H54 (cell line): ENCODE measurements at places on chromosomes 5 and 9.

DNA sequence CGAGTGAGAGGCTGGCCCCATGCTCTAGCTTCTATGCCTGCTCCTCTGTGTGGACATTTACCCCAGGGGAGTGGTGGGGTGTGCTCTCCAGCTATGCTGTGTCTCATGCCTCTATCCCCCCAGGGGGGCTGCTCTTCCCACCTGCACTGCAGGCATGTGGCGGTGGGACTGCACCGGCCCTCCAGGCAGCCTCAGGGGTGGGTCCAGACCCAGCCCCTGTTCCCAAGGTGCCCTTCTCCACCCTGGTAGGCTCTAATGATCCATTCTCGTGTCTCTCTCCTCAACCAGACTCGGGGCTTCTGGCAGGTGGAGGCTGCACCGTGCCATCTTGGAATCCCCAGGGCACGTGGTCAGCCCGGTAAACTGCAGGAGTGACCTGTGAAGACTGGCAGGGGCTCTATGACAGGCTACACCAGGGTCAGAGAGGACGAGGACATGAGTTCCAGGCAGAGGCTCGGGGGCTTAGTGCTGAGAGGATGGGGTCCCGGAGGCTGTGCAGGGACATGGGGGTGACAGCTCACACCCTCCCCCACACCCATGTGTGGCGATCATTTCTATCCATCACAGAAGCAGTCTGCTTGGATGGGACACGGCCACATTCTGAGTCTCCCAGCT lies 22.7 kb upstream of the COL5A1 start:
- DNase-seq = no peak

DNA sequence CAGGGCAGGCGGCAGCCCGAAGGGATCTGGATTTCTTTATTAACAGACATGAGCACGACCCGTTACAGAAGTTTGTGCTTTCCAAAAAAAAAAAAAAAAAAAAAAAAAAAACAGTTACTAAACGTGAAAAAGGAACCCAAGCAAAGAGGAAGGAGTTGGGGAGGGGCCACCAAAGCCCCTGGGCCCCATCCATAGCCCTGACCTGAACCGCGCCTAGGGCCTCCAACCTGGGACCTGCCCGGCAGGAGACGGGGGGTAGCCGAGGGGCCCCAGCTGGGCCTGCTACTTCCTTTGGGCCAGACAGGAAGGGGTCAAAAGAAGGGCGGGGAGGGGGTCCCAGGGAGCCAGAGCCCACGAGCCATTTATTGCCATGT lies 10.0 kb downstream of the PRR7 start:
- DNase-seq = no peak

- DNase-seq = no peak
Measured at GRCh38 chr5:102561894-102562760, 63.3 kb upstream of the SLCO6A1 start.

DNA sequence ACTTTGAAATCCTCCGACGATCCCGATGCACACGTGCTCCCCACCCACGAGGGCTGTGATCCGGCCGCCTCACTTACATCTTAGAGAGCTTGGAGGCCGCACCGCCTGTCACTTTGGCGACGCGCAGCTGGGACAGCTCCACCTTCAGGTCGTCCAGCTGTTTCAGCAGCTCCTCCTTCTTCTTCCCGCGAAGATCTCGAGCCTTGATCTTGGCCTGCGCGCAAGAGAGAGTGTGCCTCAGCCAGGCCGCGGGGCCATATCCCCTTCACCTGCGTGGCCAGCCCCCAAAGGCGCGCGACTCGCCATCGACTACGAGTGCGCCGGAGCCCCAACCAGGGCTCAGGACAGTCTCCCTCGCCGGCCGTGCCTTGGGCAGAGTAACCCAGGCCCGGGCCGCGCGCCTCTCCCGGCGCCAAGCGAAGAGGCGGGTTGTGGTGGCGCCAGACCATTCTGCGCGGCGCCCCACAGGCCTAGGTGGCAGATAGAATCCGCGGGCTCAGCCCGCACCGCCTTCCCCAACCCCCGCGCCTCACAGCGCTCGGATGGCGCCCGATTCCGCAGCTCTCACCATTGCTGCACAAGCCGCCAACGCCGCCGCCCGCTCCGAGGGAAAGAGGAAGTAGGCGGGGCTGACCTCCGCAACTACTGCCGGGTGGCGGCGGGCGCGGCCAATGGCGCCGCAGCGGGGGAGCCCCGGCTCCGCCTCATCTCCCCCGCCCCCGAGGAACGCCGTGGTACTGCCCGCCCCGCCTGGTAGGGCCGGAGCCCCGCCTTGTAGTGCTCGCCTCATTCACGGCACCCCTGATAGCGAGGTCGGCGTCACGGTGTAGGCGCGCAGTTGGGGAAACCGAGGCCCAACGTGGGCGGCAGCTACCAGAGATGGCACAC lies at the start of the genes ARPC5L and RPL35:
Gene ARPC5L, plus strand, starts transcription at position 789 of the 888 bp plus-strand sequence. CDS start 7,161 bp downstream, outside the sequence.
Gene RPL35, minus strand, starts transcription at position 616 of the 888 bp plus-strand sequence. Its CDS starts 45 bp downstream, at position 571.
- DNase-seq = peak; percentile 97

DNA sequence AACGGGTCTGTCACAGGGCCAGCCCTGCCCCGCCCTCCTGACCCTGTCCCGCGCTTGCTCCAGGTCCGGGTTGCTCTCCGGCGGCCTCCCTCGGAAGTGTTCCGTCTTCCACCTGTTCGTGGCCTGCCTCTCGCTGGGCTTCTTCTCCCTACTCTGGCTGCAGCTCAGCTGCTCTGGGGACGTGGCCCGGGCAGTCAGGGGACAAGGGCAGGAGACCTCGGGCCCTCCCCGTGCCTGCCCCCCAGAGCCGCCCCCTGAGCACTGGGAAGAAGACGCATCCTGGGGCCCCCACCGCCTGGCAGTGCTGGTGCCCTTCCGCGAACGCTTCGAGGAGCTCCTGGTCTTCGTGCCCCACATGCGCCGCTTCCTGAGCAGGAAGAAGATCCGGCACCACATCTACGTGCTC lies 4.2 kb downstream of the B4GALT7 start:
- DNase-seq = no peak

DNA sequence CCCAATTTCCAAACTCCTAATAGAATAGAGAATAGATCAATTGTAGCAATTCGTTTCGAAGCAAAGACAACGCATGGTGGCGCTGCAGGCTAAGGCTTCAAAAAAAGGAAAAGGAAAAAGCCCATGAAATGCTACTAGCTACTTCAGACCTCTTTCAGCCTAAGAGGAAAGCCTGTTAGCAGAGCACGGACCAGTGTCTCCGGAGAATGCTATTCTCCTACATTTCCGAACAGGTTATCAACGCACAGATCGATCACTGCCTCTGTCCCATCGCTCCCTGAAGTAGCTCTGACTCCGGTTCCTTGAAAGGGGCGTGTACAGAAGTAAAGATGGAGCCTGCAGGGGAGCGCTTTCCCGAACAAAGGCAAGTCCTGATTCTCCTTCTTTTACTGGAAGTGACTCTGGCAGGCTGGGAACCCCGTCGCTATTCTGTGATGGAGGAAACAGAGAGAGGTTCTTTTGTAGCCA lies at the start of gene PCDHB15:
Gene PCDHB15, plus strand, starts transcription at position 146 of the 468 bp plus-strand sequence. Its CDS starts 184 bp downstream, at position 330.
- DNase-seq = no peak
